ENCODE measurements at places on chromosomes 2 and 18. TPM values are rescaled to one million over a fixed set of nuclear protein-coding genes. Genes with fewer than 3 reads are reported as not detected.

- DNase-seq: no peak
- H3K27me3 ChIP-seq: no peaks in the 10 kb centered on the region
- H3K4me1 ChIP-seq: peaks cover under 1% of the 10 kb centered on the region
- no peak overlapping the region for H3K4me3 ChIP-seq
- H3K27ac ChIP-seq: no peak overlapping the region
Observed at GRCh38 chr2:157743051-157743450, 114.4 kb upstream of the ACVR1C start.

- H3K36me3 ChIP-seq: no peaks in the 10 kb centered on the region
- peak overlapping the region; percentile 4 for H3K27ac ChIP-seq
- H3K4me3 ChIP-seq: no peak overlapping the region
- H3K27me3 ChIP-seq: no peaks in the 10 kb centered on the region
- peaks cover 91% of the 10 kb centered on the region for H3K4me1 ChIP-seq
Observed at GRCh38 chr2:9230051-9230802, 23.6 kb downstream of the ASAP2 start.

Gene CRYGC
- total RNA-seq: not detected

Gene RNU2-63P
- total RNA-seq: not detected

Gene MARCHF4
- not detected for total RNA-seq
